ENCODE measurements at places on chromosomes 2 and 18.

DNA sequence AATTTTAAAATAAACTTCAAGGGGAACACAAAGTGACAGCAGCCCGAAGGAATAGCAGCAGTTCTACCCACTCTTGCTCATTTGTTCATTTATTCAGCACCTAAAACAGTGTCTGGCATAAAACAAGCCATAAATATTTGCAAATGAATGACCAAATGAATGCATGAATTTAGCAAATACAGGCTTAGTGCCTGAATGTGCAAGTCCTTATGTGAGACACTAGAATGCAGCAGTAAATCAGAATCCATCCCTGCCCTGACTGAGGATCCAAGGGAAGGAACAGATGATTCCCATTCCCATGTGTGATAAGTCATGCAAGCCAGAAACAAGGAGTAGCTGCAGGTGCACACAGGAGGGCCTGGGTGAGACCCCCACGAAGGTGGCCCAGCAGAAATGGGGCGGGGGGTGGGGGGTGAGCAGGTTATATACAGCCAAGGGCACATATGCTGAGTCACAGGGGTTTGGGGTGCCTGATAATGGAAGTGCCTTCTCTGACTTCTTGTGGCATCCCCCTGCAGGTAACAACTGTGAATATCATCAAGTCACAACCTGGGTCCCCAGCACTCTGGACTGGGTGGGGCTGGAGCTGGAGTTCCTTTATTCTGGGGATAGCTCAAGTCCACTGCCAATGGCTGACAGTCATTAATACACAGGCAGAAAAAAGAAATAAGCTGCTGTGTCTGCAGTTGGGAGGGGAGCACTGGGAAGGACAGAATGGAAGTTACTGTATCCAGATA lies 311.9 kb downstream of the TXNL1 start:
- DNase-seq: no peak

DNA sequence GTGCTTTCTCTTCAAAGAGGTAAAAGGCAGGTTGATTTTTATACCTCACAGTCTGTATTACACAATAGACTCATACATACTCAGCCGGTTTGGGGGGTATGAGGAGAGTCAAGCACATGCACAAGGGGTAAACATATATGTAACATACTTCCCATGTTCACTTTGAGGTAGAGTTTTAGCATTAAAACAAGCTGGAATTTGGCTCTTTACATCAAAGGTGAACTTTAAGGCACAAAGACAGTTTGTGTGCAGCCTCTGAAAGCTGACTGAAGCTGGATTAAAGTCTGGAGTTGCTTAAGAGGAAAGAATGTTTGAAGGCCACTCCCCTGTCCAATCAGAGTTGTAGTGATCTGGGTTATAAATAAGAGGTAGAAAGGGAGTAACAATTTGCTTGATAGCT lies 282.0 kb downstream of the DPP10 start:
- no peak for DNase-seq

DNA sequence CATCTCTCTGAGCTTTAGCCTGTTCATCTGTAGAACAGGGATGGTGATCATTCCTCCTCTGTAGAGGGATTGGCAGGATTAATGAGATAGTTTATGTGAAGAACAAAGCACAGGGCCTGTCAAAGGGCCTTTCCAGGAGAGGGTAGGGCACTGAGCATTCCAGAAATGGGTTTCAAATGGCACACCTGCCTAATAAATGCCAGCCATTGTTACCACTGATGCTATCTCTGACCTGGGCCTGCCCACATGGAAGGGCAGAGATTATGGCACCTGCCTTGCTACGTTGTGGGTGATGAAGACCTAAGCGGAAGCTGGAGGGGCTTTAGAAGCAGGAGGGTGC lies 31.0 kb upstream of the GMPPA start:
- no peak for DNase-seq

- no peak for DNase-seq
Observed at GRCh38 chr2:241040081-241040803, 41.8 kb downstream of the SNED1 start.

DNA sequence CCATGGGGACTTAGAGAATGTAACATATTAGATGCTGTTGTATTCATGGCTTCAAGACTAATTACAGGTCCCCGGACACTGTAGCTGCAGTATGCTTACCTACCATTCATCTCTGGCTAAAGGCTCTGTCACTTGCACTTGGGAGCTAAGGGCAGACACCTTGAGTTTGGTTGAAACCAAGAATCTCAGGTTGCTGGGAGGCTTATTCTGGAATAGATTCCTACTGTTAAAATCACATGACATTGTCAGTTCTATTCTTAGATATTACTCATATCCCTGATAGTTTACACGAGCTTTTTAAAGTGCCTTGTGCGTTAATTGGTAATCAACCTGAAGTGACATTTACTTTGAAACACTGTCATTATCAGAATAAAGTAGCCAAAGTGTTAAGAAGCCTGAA lies 73.0 kb upstream of the EPB41L5 start:
- no peak for DNase-seq

DNA sequence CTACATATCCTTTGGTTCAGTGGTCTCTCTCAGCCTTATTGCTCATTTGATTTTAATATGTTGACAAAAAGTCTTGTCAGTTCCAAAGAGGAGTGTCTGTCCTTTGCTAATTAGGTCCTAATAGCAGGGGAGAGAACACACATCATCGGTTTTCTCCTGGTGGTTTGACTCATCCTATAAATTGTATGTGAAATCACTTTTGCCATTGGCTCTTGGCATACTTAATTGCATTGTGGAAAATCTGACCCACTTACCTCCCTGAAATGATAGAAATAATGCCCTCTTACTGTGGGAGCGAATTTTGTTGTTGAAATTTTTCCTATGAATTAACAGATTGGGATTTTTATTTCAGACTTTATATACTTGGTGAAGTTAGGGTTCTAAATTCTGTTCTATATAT lies 58.3 kb downstream of the MTCL1 start:
- DNase-seq: no peak

GRCh38 chr18:2337552-2338141 lies 233.7 kb downstream of the METTL4 start:
- no peak for DNase-seq

GRCh38 chr2:26078939-26079338 lies 45.1 kb downstream of the RAB10 start:
- no peak for DNase-seq

DNA sequence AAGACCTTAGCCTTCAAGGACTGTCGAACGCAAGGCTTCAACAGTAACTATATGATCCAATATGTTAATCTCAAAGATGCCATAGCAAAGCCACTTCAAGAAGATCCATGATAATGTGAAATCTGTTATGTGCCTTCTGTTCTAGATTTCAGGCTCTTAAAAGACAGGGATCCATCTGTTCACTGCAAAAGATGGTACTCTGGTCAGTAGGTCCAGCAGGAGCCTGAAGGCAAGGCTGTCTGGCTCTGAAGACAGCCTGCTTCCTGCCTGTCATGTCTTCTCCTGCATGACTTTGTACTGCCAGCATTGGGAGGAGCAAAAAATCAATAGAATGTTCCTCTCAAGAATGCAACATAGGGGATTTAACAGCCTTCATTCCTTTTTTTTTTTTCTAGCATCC lies 270.8 kb upstream of the PARD3B start:
- no peak for DNase-seq

DNA sequence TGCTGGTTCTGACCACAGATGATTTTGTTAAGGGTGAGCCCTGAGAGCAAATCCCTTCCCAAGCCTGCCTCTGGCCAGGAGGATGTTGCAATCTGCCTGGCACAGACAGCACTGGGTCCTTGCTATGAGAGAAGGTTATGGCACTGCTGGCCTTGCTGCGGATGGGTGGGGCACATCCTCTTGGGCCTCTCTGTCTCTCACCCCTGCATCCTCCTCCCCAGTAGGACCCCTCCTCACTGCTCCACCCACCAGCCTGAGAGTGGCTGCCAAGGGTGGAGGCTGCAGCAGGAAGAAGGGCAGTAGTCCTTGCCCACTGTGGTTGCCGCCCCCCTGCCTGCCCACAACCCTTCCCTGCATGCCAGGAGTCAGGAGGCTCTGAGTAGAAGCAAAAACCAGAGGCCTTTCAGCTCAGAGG lies 180.9 kb downstream of the ZBTB7C start:
- no peak for DNase-seq

DNA sequence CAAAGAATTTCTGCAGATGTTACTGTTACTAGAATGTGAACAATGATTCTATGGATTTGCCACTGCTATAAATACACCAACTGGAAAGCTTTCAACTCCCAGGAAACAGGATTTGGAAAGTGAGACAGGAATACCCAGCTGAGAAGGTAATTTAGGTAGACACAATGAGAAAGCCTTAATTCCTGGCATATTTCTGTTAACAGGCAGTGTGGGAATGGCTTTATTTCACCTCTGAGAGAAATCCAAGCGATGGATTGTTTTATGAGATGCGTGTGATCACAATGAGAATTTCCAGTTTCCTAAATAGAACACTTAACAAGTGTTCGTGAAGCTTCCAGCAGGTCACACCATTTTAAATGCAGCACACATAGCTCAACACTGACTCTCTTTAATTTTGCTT lies 133.0 kb downstream of the SLC8A1 start:
- DNase-seq: no peak

- DNase-seq: no peak
Observed at GRCh38 chr2:7953195-7953594, 728.7 kb upstream of the ID2 start.

GRCh38 chr2:97740590-97741182 lies 27.3 kb downstream of the ZAP70 start:
- DNase-seq: peak; percentile 8

GRCh38 chr18:25147877-25148488 lies 204.0 kb downstream of the ZNF521 start:
- no peak for DNase-seq

DNA sequence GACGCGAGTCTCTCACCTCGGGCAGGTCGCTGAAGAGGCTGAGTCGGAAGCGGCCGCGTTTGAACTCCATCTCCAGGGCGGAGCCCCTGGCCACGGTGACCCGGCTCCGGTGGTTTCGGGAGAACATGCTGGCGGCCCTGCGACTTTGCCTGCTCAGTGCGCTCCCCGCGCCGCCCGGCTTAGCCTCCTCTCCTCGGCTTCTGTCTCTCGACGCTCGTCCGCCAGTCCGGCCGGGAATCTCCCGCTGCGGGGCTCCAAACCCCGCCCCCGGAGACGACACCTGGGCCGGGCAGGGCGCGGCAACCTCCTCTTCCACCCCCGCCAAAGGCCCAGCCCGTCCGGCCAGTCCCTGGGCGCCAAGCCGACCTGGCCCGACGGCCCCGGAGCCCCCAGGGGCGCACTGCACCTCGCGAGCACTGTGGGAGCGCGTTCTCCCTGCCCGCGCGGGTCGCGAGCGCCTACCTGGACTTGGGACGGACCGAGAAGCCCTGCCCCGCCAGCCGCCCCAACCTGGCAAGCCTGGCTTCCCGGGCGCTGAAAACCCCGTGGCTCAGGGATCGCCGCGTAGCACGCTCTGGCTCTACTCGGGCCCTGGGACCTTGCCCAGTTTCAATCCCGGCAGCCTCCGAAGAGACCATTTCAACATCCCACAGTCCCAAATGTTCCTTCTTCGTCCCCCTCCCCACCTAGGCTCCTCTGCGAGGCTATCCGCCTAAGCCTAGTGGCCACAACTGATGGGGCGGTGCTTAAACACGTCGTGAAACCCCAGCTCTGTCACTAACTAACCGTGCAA lies at the start of gene RTKN:
Gene RTKN, minus strand, starts transcription at position 248 of the 793 bp plus-strand sequence. Its CDS starts 121 bp downstream, at position 127.
- no peak for DNase-seq

DNA sequence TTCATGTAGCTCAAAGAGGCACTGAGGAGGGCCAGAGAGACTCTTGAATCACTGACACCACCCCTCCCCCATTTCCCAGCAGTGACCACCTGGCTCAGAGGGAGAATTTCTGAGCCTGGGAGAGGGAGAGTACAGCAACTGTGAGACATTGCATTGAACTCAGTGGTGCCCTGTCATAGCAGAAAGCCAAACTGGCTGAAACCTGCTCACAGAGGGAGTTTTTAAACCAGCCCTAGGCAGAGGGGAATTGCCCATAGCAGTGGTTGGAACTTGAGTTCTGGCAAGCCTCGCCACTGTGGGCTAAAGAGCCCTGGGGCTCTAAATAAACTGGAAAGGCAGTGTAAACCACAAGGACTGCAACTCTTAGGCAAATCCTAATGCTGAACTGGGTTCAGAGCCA lies 243.1 kb downstream of the ADCYAP1 start:
- no peak for DNase-seq

DNA sequence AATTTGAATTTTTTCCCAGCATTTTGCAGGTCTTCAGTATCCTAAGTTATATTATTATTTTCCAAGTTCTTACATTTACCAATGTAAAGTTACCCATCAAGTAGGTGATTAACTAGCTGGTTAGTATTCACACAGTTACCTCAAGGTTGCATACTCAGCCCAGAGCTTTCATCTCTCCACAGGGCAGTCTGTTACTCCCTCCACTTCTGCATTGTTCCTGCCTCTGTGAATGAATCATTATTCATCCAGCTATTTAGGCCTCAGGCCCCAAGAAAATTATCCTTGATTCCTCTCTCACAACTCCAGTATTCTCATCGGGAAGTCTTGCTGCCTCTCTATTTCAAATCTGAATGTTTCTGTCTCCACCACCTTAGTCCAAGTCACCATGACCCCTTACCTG lies 92.2 kb downstream of the SMC6 start:
- no peak for DNase-seq

- no peak for DNase-seq
Observed at GRCh38 chr2:72300147-72300684, 152.6 kb upstream of the CYP26B1 start.

DNA sequence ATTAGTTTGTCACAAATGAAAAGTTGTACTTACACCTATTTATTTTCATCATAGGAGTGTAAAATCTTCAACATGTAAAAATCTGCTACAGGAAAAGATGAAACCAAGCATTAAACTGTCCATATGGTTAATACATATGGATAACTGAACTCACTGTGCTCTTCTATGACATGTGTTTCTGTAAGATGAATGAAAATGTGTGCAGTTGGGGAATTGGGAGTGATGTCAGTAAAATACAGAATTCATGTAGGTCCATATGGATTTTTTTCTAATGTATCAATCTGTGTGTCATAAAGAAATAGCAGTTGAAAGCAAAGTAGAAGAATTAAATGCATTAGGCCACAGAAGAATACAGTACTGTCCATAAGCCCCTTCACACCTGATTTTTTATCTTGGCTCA lies 178.4 kb upstream of the COL3A1 start:
- DNase-seq: no peak

DNA sequence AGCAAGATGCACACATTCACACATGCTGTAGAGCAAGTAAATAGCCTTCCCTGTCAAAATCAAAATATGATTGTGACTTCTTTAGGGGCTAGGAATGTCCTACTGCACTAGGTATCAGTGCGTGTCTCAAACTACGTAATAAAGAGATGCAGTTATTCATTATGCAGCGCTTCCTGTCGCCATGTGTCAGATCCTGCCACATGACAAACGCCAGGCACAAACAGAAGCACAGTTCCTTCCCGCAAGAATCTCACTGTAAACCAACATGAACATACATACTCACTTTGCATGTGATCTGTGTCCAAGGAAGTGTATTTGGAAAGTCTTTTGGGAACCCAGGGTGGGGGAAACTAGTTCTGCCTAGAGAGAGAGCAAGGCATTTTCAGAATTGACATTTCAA lies 599.9 kb downstream of the RNF144A start:
- no peak for DNase-seq

All from NCI-H1694 treated with DMSO at 0.1 percent for 48 hours (cell line).